GM23248 (cell line): ENCODE measurements at places on chromosomes 4 and X. TPM values are rescaled to one million over a fixed set of nuclear protein-coding genes. Genes with fewer than 3 reads are reported as not detected.
A peak's percentile ranks its signal among the peaks of the same experiment; 100 is the strongest.

GRCh38 chr4:10040049-10040892 lies 19.0 kb upstream of the SLC2A9 start:
- no peak for DNase-seq

Gene TENM3
- 8.1 and 16.3 TPM in 2 replicates for total RNA-seq

- DNase-seq, result no peak
These were observed 49.0 kb downstream of the HTRA3 start for GRCh38 chr4:8318509-8318908.

DNA sequence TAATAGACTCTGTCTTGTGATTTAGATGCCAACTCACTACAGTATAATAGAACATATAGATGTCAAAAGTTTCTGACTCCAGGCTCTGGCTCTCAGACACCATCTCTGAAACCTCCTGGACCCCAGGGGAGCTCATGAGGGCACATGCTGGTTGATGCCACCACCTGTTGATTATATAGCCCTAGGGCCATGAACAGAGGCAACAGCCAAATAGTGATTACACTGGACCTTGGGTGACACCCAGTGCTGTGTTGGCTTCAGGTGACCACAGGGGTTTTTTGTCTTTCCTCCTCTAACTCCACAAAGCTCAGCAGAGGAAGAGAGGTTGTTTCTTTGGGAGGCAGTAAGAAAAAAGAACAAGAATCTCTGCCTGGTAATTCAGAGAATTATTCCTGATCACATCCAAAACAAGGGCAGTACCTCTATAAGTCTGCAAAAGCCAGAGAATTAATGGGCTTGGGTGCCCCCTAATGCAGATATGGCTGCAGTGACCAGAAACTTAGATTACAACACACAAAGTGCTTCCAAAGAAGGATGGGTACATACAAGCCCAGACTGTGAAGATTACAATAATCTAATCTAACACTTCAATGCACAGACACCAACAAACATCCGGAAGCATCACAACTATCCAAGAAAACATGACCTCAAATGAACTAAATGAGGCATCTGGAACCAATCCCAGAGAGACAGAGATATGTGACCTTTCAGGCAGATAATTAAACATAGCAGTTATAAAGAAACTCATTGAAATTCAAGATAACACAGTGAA lies 1920.6 kb downstream of the ARAP2 start:
- peak; percentile 16 for DNase-seq

DNA sequence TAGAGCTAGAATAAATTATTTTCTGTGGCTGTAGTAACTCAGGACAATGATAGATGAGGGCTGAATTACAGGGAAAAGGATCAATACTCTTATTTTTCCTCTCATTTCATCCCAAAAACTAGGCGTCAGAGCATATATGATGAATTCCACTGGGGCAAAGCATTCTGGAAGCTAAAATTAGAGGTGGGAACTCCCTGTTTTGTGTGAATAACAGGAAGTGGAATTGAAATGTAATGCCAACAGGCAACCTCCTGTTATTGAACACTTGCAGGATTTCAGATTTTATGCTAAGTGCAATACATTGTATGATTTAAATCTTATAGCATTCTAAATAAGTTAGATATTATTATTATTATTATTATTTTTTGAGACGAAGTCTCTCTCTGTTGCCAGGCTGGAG lies 20.9 kb downstream of the HSD17B11 start:
- DNase-seq, result no peak

Gene GPRASP1
- total RNA-seq, result 0.38 and 0.54 TPM in 2 replicates

DNA sequence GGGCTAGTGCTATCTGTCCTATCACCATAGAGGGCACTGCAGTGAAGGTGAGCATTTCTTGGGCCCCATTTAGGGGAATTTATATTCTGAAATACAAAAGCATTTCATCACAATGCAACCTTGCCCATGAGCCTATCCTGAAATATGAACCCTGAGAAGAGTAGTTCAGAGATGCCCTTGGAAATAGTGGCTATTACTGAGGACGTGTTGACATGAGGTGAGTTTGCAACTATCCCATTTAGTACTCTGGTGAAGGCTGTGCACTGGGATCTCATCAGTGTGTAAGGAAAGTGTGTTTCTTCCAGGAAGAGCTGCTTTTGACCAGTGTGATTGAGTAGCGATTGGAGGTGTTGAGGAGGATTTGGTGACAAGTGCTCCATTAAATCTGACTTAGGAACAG lies 149.3 kb upstream of the EOLA2 start:
- no peak for DNase-seq

DNA sequence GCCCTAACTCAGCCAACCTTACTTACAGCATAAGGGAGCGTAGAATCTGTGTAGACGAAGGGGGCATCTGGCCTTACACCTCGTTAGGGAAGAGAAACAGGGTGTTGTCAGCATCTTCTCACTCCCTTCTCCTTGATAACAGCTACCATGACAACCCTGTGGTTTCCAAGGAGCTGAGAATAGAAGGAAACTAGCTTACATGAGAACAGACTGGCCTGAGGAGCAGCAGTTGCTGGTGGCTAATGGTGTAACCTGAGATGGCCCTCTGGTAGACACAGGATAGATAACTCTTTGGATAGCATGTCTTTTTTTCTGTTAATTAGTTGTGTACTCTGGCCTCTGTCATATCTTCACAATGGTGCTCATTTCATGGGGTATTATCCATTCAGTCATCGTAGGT lies 14.6 kb downstream of the PLP1 start:
- DNase-seq, result peak; percentile 17

- peak; percentile 55 for DNase-seq
These were observed at the start of gene TCEAL7 for GRCh38 chrX:103329991-103330390. Gene TCEAL7 (plus strand): TSS chrX:103330239. CDS start chrX:103331404, 1,165 bp downstream.
